ENCODE measurements at places on chromosomes 16 and 17. TPM values are rescaled to one million over a fixed set of nuclear protein-coding genes. Genes with fewer than 3 reads are reported as not detected.

The KLHL10 gene
- under 0.01 TPM for total RNA-seq

GRCh38 chr17:43562679-43563599 is 16.8 kb upstream of the ETV4 start:
- no peak for DNase-seq

GRCh38 chr16:84654998-84655397 is 6.7 kb downstream of the KLHL36 start:
- no peak for DNase-seq

The OR3A3 gene
- total RNA-seq: not detected

- peak; percentile 90 for DNase-seq
Measured at GRCh38 chr16:47713225-47713595, 252.1 kb downstream of the PHKB start.

DNA sequence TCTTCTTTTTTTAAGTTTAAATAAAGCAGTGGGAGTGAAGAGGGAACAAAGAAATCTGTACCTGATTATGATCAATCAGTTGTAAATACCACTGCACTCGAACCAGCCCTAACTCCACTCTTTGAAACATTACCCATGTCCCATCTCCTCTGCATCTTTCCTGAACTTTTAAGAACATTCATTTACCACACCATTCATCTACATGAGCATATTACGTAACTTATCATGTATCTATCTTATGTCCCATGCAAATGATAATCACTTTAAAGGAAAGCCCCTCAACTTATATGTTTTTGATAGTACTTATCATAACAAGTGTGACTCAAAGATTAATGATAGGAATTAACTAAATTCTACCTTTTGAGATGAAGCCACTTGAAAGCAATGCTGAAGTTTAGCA is 10.7 kb upstream of the BRIP1 start:
- DNase-seq: no peak

DNA sequence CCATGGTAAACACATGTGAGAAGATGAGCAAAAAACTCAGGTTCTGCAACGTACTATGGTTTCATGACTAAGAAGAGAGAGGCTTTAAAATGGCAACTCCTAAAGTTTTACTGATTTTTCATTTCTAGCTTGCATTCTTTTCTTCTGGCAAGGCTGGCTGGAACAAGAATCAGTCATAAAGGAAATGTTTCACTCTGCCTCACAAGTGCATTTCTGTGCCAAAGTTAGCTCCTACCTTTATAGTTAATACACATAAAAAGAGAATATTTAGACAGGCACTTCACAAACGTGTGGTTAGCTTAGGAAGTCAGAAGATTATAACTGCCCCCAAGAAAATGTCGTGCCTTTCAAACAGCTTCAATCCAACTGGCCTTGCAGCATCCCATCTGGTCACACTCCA is 417.1 kb upstream of the CDH11 start:
- DNase-seq: no peak

DNA sequence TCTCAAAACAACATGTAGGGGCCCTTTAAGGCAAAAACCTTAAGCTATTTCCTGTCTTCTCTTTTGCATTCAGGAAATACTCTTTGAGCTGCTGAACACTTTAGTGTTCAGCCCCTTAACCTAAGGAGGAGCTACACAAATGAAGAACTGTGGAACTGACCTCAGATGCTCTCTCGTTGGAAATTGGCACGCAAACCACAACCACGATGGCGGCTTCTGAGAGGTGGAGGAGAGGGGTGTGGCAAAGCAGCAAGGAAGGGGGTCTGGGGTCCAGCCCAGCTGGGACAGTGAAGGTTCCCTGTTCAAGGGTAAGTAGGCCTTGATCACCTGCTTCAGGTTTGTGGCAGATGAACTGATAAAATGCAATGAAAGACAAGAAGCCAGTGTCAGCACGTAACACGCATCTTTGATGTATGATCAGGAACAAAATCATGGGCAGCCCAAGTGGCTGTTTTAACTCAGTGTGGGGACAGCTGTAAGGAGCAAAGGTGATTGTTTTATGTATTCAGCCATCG is 291.6 kb upstream of the TNRC6C start:
- no peak for DNase-seq

Measured in fibroblast of villous mesenchyme (primary cell).